ENCODE measurements at places on chromosomes 11 and 22. TPM values are rescaled to one million over a fixed set of nuclear protein-coding genes. Genes with fewer than 3 reads are reported as not detected.

The GPHA2 gene
- not detected for total RNA-seq

The FOLR2 gene
- total RNA-seq, result 25.7 TPM

- DNase-seq, result no peak
Measured at GRCh38 chr11:925158-925495, 543 bp upstream of the AP2A2 start.

The KDM4E gene
- not detected for total RNA-seq

DNA sequence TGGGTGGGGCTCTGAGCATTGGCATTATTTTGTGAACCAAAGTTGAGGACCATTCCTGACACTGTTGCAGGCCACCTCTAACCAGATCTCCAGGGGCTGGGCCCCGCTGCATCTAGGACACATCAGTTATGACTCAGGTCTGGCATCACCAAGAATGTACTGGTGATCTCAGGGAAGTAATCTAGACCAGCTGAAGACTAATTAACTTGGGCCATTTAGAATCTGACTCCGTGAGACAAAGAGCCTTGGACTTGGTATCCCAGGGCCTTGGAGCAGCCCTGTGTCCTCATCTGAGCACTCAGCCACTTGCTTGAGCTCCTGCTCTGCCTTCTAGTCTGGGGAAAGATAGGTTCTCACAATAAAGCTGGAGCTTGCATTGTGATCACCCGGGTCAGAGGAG lies 200.6 kb downstream of the KIRREL3 start:
- no peak for DNase-seq

GRCh38 chr11:119051440-119052162 lies 5.4 kb downstream of the HYOU1 start:
- no peak for DNase-seq

DNA sequence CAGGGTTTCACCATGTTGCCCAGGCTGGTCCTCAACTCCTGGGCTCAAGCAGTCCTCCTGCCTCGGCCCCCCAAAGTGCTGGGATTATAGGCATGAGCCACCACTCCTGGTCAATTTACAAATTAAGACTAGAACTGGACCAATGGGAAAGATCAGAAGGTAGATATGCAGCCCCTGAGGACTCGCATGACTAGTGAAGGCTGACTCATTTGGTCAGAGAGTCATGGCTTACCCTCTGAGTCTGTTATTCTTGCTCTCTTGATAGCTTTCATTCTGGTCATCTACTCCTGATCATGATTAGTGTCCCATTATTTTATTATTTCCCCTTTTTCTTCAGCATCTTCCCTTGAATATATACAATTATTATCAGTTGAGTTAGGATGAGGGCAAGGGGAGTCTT lies 2.7 kb upstream of the LDHAL6A start:
- no peak for DNase-seq

GRCh38 chr11:31529701-31530100 lies 20.1 kb downstream of the ELP4 start:
- no peak for DNase-seq

The IGSF9B gene
- total RNA-seq, result 2.0 TPM

The HTR3A gene
- total RNA-seq, result 0.99 TPM

The ASCL2 gene
- 1.7 TPM for total RNA-seq

The ATXN10 gene
- total RNA-seq, result 102 TPM

DNA sequence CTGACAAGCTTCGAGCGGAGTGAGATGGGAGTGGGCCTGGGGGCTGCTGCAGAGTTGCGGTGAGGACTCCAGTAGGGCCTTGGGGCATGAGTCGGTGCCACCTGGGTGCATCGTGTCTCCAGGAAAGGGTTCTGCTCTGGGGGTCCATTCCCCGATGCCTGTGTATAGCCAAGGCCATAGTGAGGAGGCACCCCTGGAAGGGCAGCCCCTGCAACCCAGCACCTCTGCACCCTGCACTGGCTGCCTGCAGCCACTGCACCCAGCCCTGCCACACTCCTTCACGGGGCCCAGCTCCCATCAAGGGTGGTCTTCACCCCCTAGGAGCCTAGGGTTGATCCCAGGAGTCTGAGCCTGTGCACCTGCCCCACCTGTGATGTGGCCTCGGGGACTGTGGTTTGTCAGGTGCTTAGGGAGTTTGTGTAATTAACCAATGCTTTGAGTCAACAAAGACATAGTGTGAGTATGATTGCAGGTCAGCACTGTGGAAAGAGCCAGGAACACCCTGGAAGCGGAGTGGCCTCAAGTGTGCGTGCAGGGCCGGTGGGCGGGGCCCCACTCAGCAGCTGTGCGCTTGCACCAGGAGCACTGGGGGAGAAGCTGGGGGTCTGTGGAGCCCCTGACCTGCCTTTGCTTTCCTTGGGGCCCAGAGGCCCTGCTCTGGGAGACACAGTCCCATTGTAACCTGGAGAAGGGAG lies 1299.3 kb downstream of the BRD1 start:
- no peak for DNase-seq

GRCh38 chr11:131326829-131327228 lies 43.6 kb upstream of the NTM start:
- no peak for DNase-seq
